ENCODE measurements at places on chromosomes 13 and 19. TPM values are rescaled to one million over a fixed set of nuclear protein-coding genes. Genes with fewer than 3 reads are reported as not detected.

Gene KIR2DL3
- total RNA-seq, result not detected

Gene ZMYM2
- total RNA-seq, result 18.2 TPM

Gene SLC10A2
- total RNA-seq, result not detected

Gene TMIGD2
- total RNA-seq, result not detected

Gene PNMA8C
- not detected for total RNA-seq

Gene KLF1
- total RNA-seq, result 0.05 TPM

Gene ARL11
- total RNA-seq, result not detected

Gene RNF17
- total RNA-seq, result not detected

Gene PTGIR
- 0.09 TPM for total RNA-seq

Gene FUT6
- not detected for total RNA-seq

Gene URAD
- total RNA-seq, result not detected

Gene VAV1
- 6.3 TPM for total RNA-seq

Gene TSHZ3
- total RNA-seq, result 3.1 TPM

Gene INSL3
- total RNA-seq, result 0.32 TPM

Gene KMT2B
- total RNA-seq, result 61.5 TPM

Gene PRSS57
- total RNA-seq, result not detected

Gene PLPP2
- 78.6 TPM for total RNA-seq

Gene RUBCNL
- 0.06 TPM for total RNA-seq

Gene CATSPERD
- 0.08 TPM for total RNA-seq

Gene GRIN3B
- total RNA-seq, result 1.5 TPM

Gene OR7C1
- not detected for total RNA-seq

Gene KLK2
- 0.15 TPM for total RNA-seq

Gene DIRAS1
- total RNA-seq, result 4.3 TPM

Gene CFAP97D2
- not detected for total RNA-seq

Gene CD70
- 24.7 TPM for total RNA-seq

Gene CALR
- total RNA-seq, result 511 TPM

Gene RYR1
- 4.8 TPM for total RNA-seq

Gene ZNF560
- total RNA-seq, result not detected

Gene TDRD3
- total RNA-seq, result 5.3 TPM

Gene SYNE4
- total RNA-seq, result 0.27 TPM

Gene ZNF69
- not detected for total RNA-seq

Gene PRR19
- total RNA-seq, result 4.7 TPM

Gene KRTDAP
- not detected for total RNA-seq

Gene AKAP11
- total RNA-seq, result 6.5 TPM

Gene MCEMP1
- not detected for total RNA-seq

Gene CCDC194
- total RNA-seq, result not detected

Gene SBK2
- 2.3 TPM for total RNA-seq

Gene TMC4
- 1.7 TPM for total RNA-seq

Gene IGFL1
- 2.5 TPM for total RNA-seq

Gene GRK1
- not detected for total RNA-seq

Gene DAND5
- total RNA-seq, result 0.07 TPM

Gene TGFBR3L
- total RNA-seq, result 1.7 TPM

Gene NCR1
- not detected for total RNA-seq

Gene KHSRP
- total RNA-seq, result 201 TPM

Gene CLASRP
- 72.9 TPM for total RNA-seq

Gene ADAT3
- 7.5 TPM for total RNA-seq

Gene P2RY11
- 7.0 TPM for total RNA-seq

Gene LYL1
- 1.0 TPM for total RNA-seq

Gene PCDH8
- total RNA-seq, result not detected

Gene ALKBH6
- 26.6 TPM for total RNA-seq
